ENCODE measurements at places on chromosomes 13 and 19. TPM values are rescaled to one million over a fixed set of nuclear protein-coding genes. Genes with fewer than 3 reads are reported as not detected.

- DNase-seq = no peak
These were observed 12.9 kb upstream of the IGSF23 start for GRCh38 chr19:44600466-44600865.

GRCh38 chr19:51097166-51097738, 11.0 kb downstream of the CTU1 start:
- DNase-seq = peak; percentile 33

DMKN gene
- 0.40 TPM for total RNA-seq

ZNF426 gene
- total RNA-seq = 13.2 TPM

DNA sequence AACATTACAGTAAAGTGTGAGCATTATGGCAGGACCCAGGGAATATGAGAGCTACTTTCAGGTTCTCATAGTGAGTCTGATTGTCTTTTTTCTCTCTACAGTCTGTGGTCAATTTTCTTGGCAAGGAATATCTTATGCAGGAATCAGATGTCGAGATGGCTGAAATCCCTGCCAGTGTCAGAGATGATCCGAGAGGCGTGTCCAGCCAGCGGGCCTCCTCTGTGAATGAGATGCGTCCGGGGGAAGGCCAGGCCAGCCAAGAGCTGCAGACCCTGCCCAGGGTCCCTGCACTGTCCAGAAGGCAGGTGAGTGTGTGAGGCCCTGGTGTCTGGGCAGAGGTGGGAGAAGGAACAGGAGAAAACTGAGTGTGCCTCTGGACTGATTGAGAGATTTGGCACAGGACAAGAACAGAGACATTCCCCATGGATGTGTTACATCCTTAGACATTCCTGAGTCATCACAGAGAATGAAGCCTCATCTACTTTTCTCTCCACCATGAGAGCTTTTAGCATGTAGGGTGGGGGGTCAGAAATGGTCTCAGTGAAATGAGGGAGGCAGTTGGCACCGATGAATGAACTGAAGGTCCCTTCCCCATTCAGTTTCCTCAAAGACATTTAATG, 27.3 kb upstream of the EDDM13 start:
- peak; percentile 84 for DNase-seq

DNA sequence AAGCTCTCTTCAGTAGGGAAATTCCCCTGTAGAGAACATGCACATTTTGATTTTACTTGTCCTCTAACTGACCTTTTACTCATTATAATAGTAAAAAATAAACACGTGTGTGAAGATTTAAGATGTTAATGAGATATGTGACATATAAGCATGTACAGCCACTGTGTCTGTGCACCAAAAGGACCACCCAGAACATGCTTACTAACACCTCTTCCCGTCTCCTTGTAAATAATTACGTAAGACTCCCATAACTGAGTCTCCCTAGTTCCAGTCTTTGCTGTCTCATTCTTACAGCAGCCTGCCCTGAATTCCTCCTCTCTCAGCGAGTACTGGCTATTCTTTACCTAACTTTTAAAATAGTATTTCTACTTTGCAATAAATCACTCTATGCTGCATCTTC, 53.6 kb downstream of the ZNF100 start:
- no peak for DNase-seq

- DNase-seq = no peak
These were observed 230.2 kb upstream of the MAB21L1 start for GRCh38 chr13:35706721-35707120.

- no peak for DNase-seq
These were observed 621.4 kb downstream of the DIAPH3 start for GRCh38 chr13:59542303-59542702.

DNA sequence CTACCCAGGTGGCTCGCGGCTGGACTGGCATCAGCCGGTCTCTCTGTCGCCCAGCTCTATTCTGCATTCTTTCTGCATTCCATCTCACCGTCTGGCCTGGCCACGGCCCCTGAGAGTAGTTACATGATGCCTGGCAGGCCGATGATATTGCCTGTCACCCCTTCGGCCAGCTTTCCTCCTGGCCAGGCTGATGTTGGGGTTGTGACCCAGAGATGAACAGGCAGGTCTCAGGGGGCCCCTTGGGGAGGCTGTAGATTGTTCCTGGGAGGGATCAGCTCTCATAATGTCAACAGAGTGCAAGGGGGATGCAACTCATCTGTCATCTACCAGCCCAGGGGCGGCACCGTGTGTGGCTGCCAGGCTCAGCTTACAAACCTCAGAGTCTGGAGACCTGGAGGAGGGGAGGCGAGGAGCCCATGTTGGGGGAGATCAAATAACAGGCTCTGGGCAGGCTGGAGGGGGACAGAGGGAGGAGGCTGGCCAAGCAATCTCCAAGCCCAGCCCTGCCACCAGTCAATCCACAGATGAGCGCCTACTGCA, 13.6 kb upstream of the FBXO17 start:
- DNase-seq = no peak

RFXAP gene
- total RNA-seq = 1.7 TPM

GRCh38 chr13:57286511-57287098, 119.6 kb downstream of the PRR20E start:
- no peak for DNase-seq

CD33 gene
- 0.22 TPM for total RNA-seq

GRCh38 chr19:13381827-13382632, 124.2 kb downstream of the CACNA1A start:
- no peak for DNase-seq

- DNase-seq = no peak
These were observed 78.0 kb upstream of the GPR183 start for GRCh38 chr13:99385161-99385560.

UBE2L5 gene
- not detected for total RNA-seq

- no peak for DNase-seq
These were observed 1173.3 kb downstream of the PCDH17 start for GRCh38 chr13:58804832-58805231.

- no peak for DNase-seq
These were observed 11.9 kb downstream of the MARK4 start for GRCh38 chr19:45263013-45263412.

GRCh38 chr19:12628040-12629022, 17.6 kb downstream of the ZNF791 start:
- no peak for DNase-seq

- no peak for DNase-seq
These were observed 150.7 kb downstream of the ABCC4 start for GRCh38 chr13:95150555-95150954.

DNA sequence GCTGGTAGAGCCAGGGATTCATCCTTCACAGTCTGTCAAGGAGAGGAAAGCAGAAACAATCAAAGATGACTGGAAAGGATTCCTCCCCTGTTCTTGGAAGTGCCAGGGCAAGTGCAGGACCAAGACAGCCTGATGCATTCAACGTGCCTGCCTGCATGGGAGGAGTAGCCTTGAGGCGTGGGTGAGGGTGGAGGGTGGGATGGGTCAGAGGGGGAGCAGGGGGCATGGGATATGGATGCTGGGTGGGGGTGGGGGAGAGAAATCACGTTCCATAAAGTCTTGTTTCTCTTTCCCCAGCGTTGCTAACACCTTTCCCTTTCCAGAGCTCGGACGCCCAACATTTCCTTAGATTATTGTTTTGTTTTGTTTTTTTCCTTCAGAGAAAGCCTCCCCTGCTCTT, 108.0 kb upstream of the SLC15A1 start:
- DNase-seq = no peak

KIR3DL2 gene
- total RNA-seq = not detected

GRCh38 chr13:73580513-73581267, 521.9 kb downstream of the KLF5 start:
- DNase-seq = no peak

DNA sequence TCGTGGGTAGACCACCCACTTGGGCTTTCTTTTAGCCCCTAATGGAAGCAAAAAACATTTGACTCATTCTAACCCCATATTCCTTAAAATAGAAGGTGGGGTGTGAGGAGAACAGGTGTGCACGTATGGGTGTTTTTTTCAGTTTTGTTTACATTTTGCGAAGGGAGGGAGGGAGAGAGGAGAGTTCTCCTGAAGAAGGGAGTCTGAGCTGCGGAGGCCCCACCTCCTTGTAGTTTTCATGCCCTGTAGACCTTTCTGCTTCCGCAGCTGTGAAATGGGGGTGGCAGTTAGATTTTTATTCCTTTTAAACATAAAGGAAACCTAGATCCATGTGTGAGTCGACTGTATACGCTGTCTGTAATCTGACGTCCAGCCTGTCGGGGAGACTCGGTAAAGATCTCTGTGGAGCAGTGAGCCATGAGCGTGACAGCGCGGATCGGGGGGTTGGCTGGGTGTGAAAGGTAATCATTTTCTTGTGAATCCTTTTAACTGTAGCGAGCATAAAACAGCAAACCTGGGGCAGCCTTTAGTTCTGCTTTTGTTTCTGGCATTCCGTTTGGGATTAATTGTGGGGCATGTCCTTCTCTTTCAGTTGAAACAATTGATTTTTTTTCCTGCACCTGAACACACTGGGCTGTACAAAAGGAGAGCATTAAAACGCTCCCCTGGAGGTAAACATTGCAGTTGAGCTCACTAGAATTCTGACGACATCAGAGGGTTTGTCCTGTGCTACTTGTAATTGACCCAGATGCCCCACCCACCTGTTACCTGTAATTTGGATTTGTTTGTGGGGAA, 2.3 kb downstream of the UPF1 start:
- DNase-seq = no peak

GRCh38 chr13:46289260-46289955, 77.7 kb downstream of the LRRC63 start:
- no peak for DNase-seq

- no peak for DNase-seq
These were observed 405 bp downstream of the ZNF446 start for GRCh38 chr19:58476498-58477015.

GRCh38 chr19:58046856-58047255, 12.2 kb upstream of the ZNF135 start:
- no peak for DNase-seq

DNA sequence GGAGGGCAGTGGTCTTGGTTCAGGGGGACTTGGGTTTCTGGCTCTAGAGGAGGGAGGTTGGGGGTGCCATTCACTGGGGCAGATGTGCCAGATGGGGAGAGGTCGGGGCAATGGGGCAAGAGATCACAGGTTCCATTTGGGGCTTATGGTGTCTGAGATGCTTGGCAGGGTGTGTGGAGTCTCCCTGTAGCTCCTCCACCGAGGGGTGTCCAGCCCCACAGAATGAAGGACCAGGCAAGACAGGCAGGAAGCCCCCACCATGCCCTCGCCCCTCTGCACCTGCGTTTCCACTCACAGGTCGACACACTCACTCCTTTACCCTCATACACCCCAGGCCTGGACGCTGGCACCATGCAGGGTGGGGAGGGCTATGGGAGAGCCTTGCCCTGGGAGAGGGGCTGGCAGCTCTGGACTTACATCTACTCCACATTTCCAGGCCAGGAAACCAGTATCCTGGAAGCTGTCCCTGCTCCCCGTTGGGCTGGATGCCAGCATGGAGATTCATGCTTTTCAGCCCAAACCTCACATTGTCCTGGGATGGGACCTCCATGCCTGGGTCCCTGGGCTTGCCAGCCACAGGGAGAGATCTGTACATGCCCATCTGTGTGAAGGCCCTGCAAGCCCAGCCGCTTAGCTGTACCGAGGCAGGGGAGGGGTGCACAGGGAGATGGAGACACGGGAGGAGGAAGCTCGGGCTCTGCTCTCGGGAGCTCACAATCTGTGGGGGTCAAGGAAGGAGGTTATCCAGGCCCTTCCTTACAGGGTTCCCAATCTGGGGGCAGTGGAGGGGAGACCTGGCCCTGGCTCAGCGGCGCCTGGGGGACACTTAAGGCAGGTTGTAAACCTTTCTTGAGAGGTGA, 77.1 kb downstream of the CHST8 start:
- DNase-seq = no peak

GRCh38 chr13:65460136-65460535, 1770.0 kb downstream of the PCDH9 start:
- no peak for DNase-seq

DNA sequence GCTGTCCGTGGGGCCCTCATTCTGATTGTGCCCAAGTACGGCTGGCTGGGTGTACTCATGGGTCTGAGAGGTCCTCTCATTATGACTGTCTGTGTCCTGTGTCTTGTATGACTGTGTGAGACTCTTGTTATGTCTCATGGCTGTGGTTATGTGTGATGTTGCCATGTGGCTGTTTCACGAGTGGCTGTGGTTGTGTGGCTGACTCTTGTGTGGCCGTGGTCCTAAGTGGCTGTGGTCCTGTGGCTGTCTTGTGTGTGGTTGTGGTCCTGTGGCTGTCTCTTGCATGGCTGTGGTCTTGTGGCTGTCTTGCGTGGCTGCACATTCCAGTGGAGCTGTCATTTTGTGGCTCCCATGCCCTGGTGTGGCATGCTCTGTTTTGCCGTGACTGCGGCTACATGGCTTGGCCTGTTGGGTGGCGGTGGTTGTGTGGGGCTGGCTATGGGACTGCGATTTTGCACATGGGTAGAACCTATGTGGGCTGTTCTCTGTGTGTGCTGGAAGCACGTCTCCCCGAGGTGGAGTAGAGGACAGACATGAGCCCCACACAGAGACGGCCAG, 2.5 kb downstream of the LYL1 start:
- DNase-seq = no peak

GRCh38 chr19:51807111-51807701, 12.2 kb downstream of the FPR3 start:
- no peak for DNase-seq

VSTM1 gene
- total RNA-seq = not detected

DAND5 gene
- not detected for total RNA-seq

ZNF211 gene
- total RNA-seq = 6.9 TPM

DNA sequence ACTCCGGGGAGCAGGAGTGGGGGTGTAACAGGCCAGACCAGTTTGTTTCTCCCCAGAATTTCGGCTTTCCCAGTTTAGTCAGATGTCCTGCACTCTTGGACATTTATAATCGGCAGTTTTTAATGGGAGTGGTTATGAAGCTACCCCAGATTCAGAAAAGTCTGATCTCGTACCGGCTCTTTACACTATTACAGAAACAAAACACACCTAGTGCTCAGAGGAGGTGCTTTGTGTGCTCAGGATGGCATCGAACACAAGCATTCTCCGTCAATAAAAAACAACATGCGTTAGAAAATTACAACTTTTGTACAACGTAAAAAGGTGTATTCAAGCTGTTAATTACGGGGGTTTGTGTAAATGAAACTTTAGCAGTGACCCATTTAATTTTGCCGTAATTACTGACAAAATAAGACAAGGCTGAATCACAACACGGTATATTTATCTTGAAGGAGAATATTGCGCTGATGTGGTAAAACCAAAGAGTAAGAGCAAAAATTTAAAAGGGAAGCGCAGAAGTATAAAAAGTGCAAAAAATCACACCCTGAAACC, 6.6 kb upstream of the SOX1 start:
- no peak for DNase-seq

EMP3 gene
- 84.7 TPM for total RNA-seq

DNA sequence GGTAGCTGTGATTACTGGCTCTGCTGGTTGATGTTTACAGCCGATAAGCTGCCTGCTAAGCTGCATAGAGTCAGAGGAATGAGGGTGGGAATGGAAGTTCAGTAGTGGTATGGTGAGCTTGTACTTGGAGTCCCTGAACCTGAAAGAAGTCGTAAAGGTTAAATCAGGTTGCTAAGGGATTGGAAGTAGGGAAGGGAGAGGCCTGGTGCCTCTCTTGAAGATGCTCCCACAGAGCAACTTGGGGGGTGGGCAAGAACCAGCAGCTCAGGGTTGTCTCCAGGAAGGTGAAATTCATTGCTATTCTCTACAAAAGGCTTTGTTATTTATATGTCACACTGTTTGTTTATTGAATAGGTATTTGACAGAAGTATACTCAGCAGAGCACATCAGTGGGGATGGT, 73.8 kb upstream of the OLFM4 start:
- no peak for DNase-seq

All from NCI-H460 (cell line).